Hematopoietic multipotent progenitor cell treated with erythropoietin and hydrocortisone succinate and interleukin-3 and kit ligand, for 15 days (in vitro differentiated cells): ENCODE measurements at places on chromosomes 1 and 21.

DNA sequence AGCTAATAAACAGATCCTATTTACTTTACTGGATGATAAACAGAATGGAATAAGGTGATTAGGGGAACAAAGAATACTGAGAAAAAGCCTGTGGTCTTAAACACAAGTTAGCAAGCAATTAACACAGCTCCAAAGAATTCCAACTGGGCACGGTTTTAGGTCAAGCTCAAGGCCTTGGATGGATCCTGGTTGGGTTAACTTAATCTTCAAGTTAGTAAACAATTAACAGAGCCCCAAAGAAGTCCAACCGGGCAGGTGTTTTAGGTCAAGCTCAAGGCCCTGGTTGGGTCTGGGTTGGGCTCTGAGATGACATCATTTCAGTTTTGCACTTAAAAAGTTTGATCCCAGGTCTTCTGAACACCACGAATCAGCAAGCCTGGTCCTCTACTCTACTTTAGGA is 1086.3 kb upstream of the TMPRSS15 start:
- no peak for DNase-seq

DNA sequence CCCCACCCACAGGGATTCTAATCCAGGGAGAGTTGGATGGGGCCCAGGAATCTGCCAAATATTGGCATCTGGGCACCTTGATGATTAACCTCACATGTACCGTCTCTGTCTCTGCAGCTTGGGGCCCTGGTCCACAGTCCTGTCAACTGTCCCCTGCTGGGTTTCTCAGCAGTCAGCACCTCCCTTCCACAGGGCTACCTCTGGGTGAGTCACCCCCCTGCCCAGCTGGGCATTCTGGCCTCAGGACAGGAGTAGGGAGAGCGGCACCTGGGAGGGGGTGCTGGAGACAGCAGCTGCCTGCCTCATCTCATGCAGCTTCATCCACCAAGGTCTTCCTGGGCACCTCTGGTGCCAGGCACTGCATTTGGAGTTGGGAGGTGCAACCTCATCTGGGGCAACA is 100.6 kb upstream of the ACTL8 start:
- no peak for DNase-seq

DNA sequence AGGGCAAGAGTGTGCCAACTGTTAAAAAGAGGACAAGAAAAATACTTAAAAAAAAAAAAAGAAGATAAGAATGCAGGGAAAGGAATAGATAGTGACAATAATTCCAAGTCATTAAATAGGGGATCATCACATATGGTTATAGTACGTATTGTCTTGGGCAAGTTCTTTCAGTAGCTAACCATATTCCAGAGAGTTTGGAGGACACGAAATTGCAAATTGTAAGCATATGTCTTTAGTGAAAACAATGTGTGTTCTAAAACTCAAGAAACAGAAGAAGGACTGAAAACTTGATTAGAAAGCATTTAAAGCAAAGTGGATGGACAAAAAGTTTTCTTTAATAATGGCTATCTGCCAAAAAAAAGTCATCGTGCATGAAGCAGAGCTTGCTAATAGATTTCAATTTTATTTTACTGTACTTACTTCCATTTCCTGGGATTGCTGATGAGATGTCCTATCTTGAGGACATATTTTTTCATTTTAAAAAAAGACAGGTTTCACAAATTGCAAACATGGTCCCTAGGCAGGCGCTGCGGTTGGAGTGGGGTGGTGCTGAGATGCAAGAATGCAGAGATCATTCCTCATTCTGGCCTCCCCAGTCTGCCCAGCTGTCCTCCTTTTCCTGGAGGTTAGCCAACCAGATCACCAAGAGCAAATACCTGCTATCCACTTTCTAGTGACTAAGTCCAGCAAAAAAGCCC is 11.9 kb downstream of the TSPAN2 start:
- no peak for DNase-seq

GRCh38 chr1:92877081-92877711 is 45.4 kb downstream of the RPL5 start:
- no peak for DNase-seq

DNA sequence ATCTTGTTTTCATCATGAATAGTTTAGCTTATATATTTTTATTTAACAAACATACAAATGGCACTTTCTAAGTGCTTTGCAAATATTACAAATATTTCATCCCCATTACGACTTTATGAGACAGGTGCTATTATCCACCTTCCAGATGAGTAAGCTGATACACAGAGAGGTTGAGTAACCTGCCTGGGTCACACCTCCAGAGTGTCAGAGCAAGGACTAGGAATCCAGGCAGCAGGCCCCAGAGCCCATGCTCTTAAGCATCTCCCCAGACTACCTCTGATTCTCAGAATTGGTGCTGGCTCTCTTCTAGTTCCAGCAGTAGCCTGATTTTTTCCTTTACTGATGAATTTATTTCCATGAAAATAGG is 40.0 kb downstream of the EPHB2 start:
- DNase-seq = no peak

DNA sequence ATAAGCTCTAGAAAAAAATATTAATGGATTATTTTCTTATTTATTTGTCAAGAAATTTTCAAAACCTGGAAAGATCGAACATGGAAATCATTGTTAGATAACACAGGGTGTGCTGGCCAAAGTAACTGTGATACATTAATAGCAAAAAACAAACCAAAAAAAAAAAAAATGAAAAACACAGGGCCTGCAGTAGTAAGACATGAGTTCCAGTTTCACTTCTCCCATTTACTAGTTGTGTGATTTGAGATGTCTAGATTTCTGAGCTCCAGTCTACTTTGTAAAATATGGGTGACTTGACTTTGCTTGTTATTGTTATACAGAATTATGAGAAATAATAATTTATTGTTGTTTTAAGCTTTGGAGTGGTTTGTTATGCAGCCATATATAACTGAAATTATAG is 13.6 kb downstream of the FAM177B start:
- DNase-seq = no peak

DNA sequence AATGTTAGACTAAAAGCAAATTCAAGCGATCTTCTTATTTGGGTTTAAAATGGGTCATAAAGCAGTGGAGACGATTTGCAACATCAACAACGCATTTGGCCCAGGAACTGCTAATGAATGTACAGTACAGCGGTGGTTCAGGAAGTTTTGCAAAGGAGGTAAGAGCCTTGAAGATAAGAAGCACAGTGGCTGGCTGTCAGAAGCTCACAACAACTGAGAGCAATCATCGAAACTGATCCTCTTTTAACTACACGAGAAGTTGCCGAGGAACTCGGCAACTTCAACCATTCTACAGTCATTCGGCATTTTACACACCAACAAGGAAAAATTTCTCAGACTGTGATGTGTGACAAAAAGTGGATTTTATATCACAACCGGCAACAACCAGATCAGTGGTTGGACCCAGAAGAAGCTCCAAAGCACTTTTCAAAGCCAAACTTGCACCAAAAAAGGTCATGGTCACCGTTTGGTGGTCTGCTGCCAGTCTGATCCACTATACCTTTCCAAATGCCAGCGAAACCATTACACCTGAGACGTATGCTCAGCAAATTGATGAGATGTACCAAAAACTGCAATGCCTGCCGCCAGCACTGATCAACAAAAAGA is 47.9 kb downstream of the ASH1L start:
- DNase-seq = no peak

- DNase-seq = no peak
Measured at GRCh38 chr1:21012937-21013336, 163.8 kb downstream of the EIF4G3 start.

GRCh38 chr1:160830321-160831153 is 32.1 kb downstream of the CD244 start:
- DNase-seq = peak; percentile 77

GRCh38 chr1:109482791-109483671 is 674 bp upstream of the ATXN7L2 start:
- no peak for DNase-seq

DNA sequence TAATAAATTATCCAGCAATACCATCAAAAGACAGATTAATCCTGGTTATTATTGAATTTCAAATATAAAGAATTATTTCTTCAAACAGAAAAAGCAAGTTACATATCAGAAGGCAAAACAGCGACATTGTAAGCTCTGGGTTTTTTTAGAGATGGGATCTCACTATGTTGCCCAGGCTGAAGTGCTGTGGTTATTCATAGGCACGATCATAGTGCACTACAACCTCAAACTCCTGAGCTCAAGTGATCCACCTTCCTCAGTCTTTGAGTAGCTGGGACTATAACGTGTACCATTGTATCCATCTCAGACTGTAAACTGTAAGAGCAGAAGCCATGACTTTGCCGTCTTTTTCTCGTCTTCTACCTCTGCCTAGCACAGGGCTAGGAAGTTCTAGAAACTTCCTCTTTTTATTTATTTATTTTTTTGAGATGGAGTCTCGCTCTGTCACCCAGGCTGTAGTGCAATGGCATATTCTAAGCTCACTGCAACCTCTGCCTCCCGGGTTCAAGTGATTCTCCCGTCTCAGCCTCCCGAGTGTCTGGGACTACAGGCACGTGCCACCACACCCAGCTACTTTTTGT is 20.0 kb upstream of the GPX7 start:
- DNase-seq = no peak

DNA sequence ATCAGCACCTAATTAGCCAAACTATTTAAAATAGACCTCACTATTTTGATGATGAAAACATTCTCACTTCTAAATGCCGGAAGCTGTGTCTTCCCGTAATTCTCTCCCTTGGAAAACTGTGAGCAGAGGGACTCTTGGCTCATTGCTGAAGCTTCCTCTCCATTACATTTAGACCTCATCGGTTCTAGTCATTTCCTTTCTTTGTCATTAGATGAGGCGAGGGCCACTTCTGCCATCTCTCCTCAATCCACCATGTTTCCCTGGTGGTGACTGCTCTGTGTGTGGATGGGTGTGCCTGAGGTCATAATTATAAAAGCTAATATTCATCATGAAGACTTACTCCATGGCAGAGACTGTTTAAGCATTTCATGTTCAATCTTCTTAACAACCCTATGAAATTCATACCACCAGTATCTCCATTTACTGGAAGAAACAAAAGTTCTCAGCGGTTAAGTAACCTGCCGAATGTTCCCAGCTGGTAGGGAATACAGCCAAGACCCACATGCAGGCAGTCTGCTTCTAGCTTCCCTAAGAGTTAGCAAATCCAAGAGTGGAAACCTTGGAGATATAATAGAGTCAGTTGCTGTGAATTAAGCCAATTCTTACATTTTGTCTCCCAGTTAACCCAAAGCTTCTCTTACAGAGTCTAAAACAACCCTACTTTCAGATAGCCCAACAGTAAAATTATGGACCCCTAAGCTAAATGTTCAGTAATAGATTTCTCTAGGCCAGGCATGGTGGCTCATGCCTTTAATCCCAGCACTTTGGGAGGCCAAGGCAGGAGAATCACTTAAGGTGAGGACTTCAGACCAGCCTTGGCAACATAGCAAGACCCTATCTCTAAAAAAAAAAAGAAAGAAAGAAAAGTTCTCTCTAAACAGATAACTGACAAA is 156.2 kb downstream of the ZBTB18 start:
- DNase-seq = no peak

DNA sequence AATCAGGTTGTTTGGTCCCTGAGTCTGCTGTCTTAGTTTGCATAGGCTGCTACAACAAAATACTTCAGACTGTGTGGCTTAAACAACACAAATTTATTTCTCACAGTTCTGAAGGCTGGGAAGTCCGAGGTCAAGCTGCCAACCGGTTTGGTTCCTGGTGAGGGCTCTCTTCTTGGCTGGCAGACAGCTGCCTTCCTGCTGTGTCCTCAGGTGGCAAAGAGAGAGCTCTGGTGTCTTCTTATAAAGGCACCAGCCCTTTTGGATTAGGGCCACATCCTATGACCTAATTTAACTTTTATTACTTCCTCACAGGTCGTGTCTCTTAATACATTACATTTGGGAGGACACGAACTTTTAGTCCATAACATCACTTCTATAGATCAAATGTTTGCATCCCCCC is 89.6 kb upstream of the CD34 start:
- DNase-seq = no peak

GRCh38 chr21:39082656-39083376 is 100.4 kb downstream of the PSMG1 start:
- DNase-seq = no peak

DNA sequence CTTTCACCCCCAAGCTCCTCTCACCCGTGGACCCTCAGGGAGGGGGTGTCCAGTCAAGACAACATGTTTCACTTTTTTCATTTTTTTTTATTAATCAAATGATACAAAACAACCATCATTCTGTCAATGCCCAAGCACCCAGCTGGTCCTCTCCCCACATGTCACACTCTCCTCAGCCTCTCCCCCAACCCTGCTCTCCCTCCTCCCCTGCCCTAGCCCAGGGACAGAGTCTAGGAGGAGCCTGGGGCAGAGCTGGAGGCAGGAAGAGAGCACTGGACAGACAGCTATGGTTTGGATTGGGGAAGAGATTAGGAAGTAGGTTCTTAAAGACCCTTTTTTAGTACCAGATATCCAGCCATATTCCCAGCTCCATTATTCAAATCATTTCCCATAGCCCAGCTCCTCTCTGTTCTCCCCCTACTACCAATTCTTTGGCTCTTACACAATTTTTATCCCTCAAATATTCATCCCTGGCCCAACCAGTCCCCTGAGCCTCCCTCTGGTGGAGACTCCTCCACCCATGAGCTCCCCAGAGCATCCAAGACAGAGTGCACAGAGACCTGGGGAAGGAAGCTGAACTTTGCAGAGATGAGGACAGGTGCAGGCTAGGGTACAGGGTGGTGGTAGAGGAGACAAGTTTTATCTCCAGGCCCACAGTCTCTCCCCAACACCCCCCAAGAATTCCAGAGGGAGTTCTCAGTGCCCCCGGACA is 1.4 kb upstream of the S100A16 start:
- no peak for DNase-seq

DNA sequence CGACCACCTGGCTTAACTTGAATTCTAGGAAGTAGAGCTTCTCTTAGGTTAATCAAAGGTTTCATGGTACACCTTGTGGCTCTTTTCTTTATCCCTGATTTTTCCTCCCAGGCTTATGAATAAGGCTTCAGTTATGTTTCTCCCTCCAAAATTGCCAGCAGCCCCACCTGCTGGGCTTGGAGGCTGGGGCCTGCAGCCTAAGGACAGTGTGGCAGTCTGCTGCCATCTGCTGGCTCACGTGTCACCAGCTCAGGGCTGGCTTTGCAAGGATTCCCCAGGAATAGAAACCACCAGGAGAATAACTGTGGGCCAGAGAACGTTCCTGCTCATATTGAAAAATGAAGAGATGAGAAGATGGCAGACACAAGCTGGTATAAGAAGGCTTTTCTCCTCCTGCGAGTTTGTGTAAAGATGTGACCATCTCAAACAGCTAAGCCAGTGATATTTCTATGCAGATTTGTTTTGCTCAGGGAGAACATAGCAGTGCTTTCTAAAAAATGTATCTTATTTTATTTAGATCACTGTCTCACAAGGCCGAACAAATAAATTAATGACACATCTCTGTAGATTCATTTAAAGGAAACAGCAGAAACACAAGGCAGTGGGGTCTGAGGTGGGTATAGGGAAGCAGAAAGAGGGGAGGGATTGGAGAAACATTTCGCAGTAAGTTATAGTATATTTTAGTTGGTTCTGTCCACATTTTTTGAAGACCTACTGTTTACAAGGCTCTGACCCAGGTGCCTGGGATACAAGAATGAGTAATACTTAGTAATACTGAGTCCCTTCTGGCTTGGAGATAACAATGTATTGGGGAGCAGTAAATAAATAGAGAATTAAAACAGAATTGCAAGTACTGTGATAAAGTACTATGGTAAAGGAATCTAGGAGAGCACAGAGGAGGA is 291.1 kb upstream of the SGIP1 start:
- DNase-seq = peak; percentile 10
